ENCODE measurements at places on chromosomes 2 and 18.

- no peak for DNase-seq
Observed at GRCh38 chr2:198517976-198518375, 713.6 kb downstream of the PLCL1 start.

- no peak for DNase-seq
Observed at GRCh38 chr2:11498543-11499034, 32.6 kb upstream of the E2F6 start.

DNA sequence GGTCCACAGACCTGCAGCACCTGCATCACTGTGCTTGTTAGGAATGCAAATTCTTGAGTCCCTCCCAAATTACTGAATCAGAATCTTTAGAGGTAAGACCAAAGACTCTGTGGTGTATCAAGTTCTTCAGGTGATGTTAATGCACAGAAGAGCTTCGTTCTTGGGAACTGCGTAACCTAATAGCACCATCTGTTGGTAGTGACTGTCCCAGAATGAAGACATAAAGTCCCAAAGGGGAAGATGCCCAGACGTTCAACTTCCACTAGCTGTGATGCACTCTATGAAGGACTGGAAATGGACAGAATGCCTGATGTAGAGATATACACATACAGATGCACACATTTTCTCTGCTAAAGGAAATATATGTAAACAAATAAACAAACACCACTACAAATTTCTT, 576.0 kb downstream of the LRP1B start:
- no peak for DNase-seq

DNA sequence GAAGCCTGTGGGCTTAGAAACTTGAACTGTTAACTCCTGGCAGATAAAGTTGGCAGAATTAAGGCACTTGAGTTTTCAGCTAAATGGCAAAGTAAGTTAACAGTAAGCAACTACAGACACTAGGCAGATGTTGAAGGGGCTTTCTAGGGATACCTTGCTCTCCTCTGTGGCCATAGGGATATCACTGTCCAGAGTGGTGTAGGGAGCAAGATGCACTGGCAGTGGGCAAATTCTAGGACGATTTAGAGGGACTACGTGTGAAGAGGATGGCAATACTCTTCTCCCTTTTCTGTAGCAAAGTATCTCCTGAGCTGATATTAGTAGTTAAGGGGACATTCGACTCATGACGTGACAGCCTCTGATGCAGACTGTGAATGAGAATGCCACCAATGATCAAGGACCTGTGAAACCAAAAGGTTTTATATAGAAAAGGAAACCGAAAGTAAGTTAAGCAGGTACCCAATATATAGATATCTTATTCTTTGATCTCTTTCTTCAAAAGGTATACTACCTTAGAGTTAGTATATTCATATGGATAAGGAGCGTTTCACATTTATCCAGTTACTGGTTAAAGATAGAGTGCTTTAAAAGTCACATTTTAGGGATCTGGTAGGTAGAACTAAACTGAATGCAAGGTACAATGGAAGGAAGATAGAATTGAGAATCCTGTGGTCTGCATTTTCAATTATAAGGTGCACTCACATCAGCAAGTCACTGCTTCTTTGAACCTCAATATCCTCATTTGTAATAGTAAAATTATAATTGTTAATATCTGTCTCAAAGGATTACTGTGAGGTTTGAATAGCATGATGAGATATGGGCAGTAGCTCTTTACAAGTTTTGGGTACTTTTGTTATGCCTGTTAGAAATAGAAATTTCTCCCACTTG, 106.4 kb downstream of the KCNH7 start:
- DNase-seq = peak; percentile 21

DNA sequence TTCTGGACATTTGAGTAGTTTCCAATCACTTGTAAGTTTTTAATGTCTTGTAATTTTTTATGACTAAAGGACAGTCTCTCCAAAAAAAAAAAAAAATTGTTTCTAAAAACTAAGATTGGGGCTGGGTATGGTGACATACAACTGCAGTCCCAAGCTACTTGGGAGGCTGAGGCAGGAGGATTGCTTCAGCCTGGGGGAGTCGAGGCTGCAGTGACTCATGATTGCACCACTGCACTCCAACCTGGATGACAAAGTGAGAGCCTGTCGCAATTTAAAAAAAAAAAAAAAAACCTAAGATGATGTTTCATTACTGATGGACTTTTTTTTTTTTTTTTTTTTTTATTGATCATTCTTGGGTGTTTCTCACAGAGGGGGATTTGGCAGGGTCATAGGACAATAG, 34.4 kb upstream of the PKDCC start:
- DNase-seq = no peak

DNA sequence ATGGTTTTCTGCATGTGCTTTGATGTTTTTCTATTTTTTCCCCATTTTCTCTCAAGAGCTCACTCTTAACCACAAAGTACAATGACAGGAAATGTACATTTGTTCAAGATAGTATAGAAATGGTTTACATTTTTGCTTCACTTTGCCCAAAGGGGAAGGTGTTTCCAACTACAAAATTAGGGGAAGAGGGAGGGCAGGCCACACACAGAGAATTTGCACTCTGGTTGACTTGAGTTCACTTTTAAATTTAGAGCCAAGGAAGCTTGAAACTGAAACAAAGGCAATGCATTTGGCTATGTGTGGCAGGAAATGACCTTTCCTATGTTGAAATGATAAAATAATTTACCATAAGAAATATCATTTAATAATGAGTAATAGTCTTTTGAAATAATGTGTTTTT, 19.1 kb upstream of the VIT start:
- DNase-seq = no peak

DNA sequence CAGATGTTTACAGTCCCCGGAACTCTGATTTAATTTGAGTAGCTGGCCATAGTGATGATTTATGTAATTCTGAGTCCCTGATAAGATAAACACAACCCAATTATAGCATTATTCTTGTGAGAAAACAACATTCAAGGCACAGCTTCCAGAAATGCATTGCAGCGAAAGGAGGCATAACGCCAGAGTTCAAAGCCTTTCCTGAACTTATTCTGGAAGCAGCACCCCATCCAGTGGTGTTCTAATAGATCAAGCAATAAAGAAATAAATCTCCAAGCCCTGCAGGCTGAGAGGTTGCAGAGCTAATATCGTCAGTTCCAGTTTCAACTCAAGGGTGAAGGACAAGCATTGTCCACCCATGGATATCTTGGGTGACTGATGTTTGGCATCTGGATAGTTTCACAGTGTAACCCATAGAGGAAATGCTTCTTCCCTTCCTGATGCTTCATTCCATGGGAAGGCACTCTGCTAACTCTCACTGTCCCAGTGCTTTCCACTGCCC, 18.8 kb downstream of the CDH2 start:
- no peak for DNase-seq

GRCh38 chr2:180891360-180891759, 89.0 kb upstream of the UBE2E3 start:
- DNase-seq = no peak

GRCh38 chr2:226773291-226773690, 26.3 kb downstream of the IRS1 start:
- no peak for DNase-seq

GRCh38 chr2:202221873-202222272, 16.5 kb downstream of the SUMO1 start:
- DNase-seq = no peak

DNA sequence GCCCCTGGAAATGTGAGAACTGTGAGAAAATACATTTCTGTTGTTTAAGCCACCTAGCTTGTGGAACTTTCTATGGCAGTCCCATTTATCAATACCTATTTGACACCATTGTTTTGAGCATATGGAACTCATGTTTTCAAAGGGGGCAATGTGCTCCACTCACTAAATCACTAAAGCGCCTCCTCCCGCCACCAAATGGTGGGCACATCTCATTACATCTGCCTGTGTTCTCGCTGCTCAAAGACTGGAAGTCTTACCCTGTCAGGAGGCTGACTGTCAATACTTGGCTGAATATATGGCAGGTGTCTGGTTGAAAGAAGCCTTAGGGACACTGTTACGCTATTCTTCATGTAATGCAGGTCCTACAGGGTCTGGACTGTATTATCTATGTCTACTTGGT, 767.7 kb downstream of the TSN start:
- no peak for DNase-seq

GRCh38 chr2:105102963-105103421, 65.1 kb downstream of the MRPS9 start:
- DNase-seq = no peak

DNA sequence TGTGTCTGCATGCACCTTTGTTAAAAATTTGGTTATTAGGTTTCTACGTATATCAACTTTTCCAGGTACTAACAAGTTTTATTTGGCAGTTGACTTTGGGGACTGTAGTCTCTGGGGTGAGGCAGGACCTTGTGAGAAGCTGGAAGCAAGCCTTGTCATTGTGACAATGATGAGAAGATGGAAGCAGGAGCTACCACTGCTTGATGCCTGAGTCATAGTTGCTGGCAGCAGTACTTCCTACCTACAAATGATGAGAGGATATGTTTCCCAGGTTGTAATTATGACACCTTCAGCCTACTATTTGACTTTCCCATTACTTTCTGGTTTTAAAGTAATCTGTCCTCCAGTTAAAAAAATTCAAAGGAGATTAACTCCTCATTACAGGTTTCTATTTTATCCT, 516.3 kb downstream of the NRXN1 start:
- no peak for DNase-seq

DNA sequence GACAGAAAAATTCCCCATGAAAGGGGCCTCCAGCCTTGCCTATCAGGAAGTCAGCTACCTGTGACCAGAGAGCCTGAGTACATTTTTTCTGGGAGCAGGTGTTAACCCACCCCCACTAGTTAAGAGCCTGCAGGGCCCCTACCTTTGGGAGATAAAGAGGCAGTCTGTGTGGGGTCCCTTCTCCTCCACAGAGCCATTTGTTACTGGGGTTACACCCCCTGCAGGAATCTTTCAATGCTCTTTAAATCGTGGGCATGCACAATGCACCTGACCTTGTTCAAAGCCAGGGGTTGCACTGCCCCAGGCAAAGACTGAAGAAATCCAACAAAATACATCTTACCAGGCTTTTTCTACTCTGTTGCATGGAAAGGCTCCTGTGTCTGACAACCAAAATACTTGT, 15.7 kb upstream of the LYPD6 start:
- no peak for DNase-seq

DNA sequence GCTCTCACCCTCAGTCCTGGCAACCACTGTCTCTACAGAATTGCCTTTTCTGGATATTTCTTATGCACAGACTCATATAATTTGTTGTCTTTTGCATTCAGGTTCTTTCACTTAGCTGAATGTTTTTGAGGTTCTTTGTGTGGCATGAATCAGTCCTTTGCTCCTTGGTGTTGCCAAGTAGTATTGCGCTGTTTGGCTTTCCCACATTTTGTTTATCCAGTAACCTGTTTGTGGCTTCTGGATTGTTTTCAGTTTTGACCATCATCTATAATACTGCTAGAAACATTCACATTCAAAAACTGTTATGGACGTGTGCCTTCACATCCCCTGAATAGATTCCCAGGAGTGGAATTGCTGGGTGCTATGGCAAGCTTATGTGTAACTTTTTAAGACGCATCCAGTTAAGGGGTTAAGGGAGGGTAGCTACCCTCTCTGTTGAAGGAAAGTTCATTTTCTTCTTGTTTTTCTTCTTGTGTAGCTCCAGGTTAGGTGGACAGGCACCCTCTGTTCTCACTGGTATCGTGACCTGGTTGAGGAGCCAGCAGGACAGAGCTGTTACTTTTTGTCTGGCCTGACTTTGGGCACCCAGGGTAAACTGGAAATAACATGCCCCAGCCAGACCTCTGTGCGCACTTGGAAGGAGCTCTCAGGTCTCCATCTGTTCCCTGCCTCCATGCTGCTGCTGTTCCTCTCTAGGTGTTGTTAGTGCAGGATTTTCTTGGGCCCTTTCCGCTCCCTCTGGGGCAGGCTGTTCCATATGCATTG, 29.6 kb downstream of the ARHGAP25 start:
- no peak for DNase-seq

GRCh38 chr2:172098650-172099471, 3.8 kb downstream of the DLX2 start:
- no peak for DNase-seq

- DNase-seq = no peak
Observed at GRCh38 chr2:158882297-158882696, 86.1 kb upstream of the TANC1 start.

- no peak for DNase-seq
Observed at GRCh38 chr2:192070099-192070498, 124.6 kb downstream of the TMEFF2 start.

GRCh38 chr18:13477147-13477683, 249.1 kb downstream of the FAM210A start:
- no peak for DNase-seq

DNA sequence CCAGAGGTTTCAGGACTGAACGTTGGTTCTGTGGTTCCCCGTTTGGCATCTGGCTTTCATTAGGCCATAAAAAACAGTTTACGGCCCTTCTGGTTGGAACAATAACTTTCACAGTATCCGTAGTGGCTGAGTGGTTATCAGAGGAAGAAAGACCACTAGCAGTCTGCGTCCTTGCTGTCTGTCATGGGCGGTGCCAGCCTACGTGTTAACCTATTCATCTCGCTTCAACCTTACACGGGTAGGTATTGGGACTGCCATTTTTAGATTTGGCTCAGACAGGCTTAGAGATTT, 42.6 kb upstream of the ROCK2 start:
- no peak for DNase-seq

DNA sequence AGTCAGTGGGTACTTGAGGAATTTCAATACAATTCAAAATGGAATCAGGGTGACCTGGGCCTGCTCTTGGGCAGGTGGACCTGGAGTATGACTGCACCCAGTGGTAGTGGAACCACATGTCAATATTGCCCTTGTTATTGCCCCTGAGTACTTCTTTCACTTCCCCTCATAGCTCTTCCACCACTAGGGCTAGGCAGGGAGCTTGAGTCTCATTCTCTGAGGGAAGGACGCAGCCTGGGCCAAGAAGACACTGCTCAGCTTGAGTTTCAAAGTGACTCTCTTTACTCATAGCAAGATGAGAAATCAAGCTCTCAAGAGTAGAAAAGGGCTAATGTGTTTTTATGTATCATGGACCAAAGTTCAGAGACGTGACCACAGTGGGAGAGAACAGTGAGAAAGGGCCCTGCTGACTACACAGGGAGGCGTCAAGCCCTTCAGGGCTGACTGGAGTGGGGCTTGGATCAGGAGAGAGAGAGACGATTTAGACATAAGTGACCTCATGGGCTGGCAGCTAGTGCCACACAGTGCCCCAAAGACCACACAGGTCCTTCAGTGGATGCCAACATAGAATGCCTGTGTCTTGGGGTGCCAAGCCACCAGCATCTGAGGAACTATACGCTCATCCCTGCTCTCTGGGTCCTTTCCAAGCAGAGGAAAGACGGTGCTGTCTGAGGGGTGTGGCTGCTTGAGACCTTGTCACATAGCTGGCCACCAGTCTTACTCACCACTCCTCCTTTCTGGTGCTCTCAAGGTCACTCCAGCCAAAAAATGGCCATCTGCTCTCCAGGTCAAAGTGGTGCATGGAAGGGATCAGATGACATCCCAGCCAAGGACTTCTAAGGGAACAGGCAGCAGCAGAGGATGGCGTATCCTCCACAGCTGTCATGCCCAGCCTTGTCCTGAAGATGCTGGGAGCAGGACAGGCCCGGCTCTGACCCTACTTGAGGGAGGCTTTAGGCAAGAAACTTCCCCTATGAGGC, 13.0 kb downstream of the PTMA start:
- no peak for DNase-seq

All from CD4-positive, alpha-beta T cell treated with Interleukin-4 for 4 hours (primary cell).